ENCODE measurements at places on chromosomes 1 and 21. TPM values are rescaled to one million over a fixed set of nuclear protein-coding genes. Genes with fewer than 3 reads are reported as not detected.

The C1orf94 gene
- total RNA-seq = not detected

The CELA2A gene
- not detected for total RNA-seq

DNA sequence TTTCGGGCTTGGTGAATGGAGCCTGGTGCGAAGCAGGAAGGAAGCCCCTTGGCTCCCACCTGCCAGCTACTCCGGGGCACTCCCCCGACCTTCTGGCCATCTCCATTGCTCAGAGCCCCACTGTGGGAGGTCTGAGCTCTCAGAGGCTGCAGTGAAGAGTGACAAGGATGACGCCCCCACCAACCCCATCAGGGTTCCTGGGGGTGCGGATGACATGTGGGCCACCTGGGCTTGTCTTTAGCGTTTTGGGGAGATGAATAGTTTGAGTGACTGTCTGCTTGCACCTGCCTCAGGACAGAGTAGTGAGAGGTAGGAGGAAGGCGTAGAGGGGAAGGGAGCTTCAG lies 43.2 kb upstream of the LBR start:
- no peak for DNase-seq

DNA sequence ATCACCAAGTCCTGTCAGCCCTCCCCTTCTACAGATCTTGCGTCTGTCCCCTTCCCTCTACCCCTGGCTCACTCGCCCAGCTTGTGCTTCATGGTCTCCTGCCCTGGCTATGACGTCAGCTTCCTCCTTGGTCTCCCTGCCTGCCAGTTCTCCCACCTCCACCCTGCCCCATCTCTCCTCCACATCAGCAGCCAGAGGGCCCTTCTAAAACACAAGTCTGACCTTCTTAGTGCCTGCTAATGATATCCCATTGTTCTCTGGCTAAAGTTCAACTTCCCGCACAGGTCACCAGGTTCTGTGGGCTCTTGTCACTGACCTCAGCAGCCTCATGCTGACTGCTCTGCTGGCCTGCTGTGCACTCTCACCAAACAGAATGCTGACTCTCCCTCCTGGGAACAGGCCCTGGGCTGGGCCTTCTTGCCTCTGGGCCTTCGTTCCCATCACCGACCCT lies 24.7 kb upstream of the MYCL start:
- DNase-seq = no peak

DNA sequence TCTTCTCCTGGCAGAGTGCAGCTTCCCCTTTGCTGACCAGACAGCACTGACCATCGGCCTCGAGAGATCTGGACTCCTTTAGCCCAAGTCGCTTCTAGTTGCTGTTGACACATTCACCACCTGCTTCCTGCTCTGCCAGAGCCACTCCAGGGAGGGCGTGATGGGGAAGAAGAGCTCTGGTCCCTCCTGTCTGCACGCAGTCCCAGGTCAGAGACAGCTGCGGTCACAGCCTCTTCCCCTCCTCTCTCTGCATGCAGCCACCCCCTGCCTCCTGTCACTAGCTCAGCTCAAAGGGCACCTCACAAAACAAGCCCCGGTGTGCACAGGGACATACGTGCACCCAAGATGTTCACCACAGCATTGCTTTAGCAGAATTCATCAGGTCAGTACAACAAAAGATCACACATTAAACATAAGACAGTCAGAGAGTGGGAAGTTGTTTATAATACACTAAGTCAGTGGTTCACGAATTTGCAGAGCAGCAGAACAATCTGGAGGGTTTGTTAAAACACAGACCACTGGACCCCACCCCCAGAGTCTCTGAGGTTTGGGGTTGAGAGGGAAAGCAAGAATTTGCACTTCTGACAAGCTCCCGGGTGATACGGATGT lies 132.9 kb downstream of the SYF2 start:
- DNase-seq = peak; percentile 54

- no peak for DNase-seq
These were observed 83.2 kb upstream of the RGS4 start for GRCh38 chr1:162985816-162986435.

- no peak for DNase-seq
These were observed 69.6 kb upstream of the GJB5 start for GRCh38 chr1:34685225-34685624.

DNA sequence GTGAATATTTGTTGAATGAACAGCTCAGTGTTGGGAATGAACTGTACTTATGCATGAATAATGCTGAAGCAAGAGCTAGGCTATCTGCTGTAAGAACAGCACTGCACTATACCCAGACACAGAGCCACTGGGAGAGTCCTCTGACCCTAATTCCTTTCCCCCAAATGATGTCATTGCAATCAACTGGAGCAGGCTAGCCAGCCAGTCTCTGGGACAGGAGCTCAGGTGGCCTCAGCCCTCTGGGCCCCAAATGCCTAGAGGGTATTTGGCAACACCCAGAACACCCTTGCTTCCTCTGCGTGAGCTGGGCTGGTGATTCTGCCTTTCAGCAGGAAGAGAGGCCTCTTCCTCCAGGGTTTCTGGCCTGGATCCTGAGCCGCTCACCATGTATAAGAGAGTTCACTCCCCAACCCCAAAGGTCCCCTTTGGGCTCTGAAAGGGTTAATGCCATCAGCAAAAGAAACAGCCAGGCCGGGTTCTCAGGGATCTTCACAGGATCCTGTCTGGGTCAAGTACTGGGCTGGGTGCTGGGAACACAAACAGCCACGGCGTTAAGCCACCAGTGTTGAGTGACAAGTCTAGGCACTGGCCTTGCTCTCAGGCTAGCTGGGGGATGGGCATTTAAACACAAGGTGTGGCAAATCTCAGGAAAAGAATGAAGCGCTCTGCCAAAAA lies 3.7 kb upstream of the PADI4 start:
- DNase-seq = no peak
